ENCODE measurements at places on chromosomes 12 and 14.
A peak's percentile ranks its signal among the peaks of the same experiment; 100 is the strongest.

GRCh38 chr14:24395609-24396582 is 2.9 kb upstream of the NYNRIN start:
- DNase-seq, result no peak

GRCh38 chr14:28130610-28131284 is 635.8 kb upstream of the FOXG1 start:
- no peak for DNase-seq

DNA sequence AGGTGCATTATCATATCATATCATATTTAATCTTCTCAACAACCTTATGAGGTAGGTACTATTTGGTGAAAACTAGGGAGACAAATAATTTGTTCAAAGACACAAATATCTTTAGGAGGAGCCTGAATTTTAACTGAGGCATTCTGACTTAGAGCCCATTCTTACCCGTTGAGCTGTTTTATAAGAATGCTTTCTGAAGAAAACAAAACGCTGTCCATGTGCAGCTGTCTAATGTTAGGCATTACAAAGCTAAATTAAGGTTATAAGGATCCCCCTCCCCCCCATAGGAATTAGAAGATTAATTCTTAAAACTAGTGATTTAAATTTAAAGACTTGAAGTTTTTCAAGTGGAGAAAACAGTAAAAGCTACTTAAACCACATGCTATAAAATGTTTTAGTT is 6.4 kb downstream of the KTN1 start:
- no peak for DNase-seq

GRCh38 chr12:31325524-31325875 is 450 bp downstream of the SINHCAF start:
- no peak for DNase-seq

GRCh38 chr14:36505181-36505815 is 14.7 kb downstream of the NKX2-1 start:
- DNase-seq, result no peak

DNA sequence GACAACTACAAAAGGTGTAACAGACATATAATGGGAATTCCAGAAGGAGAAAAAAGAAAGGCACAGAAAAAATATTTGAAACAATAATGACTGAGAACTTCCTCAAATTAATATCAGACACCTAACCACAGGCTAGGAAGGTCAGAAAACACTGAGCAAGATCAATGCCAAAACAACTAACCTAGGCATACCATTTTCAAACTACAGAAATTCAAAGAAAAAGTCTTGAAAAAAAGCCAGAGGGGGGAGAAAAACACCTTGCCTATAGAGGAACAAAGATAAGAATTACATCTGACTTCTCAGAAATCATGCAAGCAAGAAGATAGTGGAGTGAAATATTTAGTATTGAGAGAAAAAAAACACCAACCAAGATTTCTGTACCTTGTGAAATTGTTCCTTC is 77.8 kb downstream of the RIN3 start:
- no peak for DNase-seq

DNA sequence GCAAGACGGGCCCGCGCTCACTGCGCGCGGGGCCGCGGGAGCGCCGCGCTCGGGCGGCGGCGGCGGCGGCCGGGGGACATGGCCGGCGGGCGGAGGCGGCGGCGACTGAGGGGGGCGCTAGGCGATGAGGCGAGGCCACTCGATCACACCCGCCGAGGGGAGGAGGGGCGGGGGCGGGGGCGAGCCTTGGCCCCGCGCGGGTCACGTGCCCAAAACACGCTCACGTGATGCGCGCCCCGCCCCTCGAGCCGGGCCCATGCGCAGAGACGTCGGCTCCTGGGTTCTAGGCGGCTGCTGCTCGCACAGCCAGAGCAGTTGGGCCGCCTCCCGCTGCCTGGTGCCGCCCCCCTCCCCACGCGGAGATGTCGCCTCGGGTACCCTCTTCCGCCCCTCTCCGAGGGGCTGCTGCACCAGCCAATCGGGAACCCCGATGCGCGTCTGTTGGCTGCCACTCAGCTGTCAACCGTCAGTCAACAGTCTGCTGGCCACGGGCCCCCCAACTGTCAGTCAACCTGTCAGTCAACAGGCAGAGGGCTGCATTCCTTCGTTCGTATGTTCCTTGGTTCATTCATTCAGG is at the start of gene SPPL3:
Gene SPPL3, minus strand, starts transcription at position 162 of the 577 bp plus-strand sequence. CDS start 491 bp downstream, outside the sequence.
- DNase-seq, result peak; percentile 68

DNA sequence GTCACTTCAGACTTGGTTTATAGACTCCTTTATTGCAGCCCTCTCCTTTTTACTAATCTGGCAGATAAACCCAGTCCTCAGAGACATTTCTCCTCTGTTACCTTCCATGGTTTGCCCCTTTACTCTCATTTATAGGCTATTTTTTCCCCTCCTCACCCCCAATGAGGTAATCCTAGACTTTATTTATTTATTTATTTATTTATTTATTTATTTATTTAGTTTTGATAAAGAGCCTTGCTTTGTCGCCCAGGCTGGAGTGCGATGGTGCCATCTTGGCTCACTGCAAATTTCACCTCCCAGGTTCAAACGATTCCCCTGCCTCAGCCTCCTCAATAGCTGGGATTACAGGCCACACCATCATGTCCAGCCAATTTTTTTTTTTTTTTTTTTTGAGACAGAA is 8.4 kb downstream of the FGD4 start:
- no peak for DNase-seq

DNA sequence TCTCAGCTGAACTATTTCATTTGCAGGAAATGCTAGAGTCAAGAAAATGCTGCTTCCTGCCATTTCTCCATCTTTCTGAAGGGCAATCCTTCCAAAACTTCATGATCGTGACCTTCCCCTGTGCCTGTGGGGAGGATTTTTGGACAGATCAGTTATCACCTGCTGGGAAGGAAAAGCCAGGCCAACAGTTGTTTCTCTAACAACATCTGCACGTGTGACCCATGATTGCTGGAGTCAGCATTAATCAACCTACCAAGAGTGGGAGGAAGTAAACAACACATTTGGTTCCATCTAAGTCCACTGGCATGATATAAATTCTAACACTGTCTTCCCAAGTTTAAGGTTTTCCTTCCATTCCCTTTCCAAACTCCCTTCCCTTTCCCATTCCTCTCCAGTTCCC is 172.7 kb downstream of the APAF1 start:
- DNase-seq, result no peak

- no peak for DNase-seq
Observed at GRCh38 chr12:54688309-54689033, 40.3 kb upstream of the DCD start.

DNA sequence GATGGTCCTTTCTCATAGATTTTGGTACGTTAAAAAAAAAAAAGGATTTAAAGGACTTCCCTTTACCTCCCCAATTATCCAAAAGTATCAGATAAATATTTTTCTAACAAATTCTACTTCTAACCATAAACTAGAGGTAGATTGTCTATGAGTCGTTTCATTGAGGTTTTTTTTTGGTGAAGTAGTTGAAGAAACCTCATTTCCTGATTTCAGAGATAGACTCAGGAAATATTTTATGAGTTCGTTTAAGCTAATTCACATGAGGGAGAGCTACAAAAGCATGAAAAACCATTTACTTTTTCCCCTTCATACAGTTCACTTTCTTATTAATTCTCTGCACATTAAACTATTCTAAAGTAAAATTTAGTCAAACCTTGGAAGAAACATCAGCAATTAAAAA is 112.5 kb downstream of the RALGAPA1 start:
- DNase-seq, result no peak

GRCh38 chr14:98733536-98733935 is 538.5 kb downstream of the BCL11B start:
- DNase-seq, result no peak

DNA sequence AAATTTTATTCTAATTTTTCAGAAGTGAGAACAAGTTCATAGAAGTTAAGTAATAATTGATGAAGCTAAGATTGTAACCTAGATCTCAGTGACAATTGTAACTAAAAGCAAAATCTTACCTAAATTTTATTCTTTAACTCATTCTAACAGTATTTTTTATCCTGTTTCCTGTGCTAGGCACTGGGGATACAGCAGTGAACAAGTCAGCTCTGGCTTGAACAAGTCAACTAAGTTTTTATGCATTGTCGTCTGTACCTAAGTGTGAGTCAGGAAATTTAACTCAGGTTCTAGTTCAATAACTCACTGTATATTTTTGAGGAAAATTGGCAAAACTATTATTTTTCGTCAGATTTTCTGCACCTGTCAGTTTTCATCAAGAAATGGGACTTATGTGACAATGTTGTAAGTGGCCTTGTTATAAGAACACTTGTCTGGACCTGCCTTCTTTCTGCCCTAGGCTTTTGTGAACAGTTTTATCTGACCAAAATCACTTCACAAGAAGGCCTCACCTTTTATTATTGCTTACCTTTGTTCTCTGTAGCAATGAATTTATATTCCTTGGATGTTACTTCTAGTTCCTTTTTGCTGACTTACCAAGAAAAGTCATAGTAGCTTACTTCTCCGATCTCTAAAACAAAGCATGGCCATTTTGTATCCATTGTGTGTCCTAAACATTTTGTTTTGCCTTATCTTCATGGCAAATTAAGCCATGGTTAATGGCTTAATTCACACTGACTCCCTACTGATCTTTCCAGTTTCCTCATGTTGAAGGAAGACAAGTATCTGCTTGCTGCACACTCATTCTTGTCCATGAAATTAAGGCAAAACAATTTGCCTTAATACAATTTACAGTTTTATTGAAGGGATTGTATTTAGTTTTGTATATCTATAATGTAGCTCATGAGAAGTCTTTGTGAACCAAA is 2.7 kb downstream of the TMTC3 start:
- DNase-seq, result no peak

DNA sequence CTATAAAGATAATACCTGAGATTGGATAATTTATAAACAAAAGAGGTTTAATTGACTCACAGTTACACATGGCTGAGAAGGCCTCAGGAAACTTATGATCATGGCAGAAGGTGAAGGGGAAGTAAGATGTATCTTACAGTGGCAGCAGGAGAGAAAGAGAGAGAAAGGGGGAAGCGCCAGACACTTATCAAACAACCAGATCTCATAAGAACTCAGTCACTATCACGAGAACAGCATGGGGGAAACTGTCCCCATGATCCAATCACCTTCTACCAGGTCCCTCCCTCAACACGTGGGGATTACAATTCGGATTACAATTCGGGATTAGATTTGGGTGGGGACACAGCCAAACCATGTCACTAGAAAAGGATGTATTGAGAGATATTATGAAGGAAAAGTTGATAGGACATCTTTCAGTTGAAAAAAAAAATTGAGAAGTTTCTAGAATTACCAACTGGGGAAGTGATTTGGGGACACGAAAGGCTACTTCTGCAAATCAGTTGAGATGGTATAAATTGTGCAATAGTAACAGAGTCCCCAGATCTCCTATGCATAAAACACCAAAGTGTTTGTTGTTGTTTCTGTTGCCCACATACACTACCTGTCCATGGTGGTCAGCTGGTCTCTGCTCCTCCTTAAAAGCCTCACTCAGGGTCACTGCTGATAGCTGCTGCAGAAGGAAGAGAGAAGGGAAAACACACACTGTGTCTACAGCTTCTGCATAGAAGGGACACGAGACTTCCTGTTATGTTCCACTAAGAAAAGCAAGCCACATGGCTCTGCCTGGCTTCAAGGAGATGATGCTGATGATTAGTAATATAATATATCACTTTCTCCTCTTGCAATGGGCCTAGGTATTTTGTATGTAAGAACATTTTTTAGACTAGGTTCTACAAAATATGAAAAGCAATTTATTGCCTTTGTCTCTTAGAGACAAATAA is 465.5 kb downstream of the PDZRN4 start:
- no peak for DNase-seq

DNA sequence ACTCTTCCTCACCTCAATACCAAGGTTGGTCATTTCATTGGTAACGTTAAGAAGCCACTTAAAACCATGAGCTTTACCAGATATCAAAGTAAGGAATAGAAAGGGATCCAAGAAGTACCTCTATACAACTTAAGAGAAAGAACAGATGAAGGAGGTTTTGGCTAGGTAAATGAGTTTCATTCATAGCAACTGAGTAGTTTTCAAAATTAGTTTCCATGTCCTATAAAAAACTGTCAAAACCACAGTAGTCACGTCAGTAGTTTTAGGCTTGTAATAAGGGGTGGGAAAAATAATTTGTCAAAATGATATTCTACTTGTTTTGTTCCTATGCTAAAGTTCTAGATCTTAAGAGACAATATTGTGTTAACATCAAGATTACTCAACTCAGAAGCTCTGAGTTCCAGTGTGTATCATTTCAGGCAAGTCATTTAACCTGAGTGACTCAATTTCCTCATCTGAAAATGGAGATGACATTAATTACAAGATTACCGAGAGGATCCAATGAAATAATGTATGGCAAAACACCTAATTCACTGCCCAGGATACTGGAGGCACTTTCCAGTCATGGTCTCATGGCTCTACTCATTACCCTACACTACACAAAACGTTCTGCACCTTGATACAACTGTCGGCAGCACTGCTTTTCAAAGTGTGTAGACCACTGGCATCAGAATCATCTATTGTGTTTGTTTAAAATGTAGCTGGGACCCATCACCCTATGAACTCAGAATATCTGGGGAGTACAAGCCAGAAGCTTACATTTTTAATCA is 24.1 kb upstream of the SLC6A13 start:
- DNase-seq, result no peak

DNA sequence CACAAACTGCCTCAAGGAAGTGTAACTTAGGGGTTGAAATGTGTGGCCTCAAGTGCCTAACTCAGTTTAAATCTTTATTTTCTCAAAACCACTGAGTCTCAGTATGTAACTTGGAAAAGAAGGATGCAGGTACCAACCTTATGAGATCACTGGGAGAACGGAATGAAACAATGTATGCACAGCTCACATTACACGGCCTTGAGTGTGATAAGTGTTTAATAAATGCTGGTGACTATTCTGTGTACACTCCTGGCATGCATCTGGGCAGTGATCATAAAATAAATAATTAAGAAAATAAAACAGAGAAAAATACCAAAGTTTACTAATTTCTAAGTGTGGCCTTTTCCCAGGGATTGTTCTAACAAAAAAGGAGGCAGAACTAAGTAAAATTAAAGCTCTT is 974.5 kb upstream of the FLRT2 start:
- no peak for DNase-seq

- peak; percentile 70 for DNase-seq
Observed at GRCh38 chr14:61188978-61189808, 91.9 kb downstream of the TMEM30B start.

DNA sequence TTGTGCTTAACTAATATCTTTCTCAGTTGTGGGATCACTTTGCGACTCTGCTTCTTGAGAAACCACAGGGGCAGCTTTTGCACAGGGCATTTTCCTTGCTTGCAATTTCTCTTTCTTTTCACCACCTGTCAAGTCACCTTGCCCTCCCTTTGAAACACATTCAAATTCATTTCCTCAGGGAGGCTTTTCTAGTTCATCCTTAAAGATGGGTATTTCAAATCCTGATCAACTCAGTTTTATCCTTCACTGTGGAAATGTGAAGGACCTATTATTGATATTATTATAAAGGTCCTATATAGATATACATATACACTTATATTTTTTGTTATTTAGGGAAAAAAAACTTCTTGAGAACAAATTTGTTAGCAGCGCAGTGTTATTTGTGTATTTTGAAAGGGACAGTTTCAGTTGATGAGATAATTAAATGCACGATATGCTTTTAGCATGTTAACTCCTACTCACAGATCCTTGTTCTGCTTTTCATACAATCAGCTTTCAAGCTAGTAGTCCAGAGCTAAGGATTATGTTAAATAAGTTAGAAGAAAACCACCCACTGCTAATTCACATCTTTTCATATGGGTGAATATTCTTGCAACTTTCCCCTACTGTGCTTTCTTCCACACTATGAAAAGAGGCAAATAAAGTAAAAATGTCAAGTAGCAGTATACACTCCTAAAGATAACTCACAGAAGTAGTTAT is 501.4 kb upstream of the RGS6 start:
- DNase-seq, result no peak

Data from fibroblast of mammary gland (primary cell).